ENCODE measurements at places on chromosomes 6 and 20.

DNA sequence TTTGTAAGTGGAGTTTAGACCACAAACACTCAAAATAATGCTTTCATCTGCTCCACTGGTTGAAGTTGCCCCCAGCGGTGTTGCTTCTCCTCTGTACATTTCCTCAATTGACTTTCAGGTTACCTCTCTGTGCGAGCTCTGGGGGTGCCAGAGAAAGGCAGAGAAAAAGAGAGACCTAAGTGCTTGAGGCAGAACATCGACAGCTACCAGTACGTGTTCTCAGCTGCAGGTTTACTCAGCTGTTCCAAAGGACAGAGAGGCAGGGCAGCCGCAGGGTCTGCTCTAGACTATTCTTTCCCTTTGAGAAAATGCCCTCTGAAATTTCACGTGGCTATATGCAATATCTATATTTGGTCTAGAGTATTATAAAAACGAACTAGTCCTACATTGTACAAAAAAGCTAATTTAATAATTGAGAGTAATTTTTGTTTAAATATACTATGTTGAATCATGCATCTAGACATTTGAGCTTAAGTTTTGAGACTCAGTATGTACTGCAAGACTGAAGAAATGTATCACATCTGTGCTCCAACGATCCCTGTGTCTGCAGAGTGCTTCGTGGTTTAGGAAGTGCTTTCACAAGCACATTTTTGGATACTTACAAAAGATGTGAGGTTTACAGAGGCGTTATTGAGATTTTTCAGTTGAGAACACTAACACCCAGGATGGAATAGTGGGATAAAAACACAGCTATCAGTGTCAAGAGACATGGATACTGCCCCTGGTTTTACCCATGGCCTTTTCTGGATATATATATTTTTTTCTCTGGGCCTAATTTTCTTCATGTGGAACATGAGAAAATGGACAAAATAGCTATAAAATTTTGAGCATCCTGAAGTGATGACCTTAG lies 453.6 kb upstream of the FLRT3 start:
- no peak for DNase-seq

- DNase-seq, result no peak
Measured at GRCh38 chr6:129641344-129641743, 68.6 kb downstream of the ARHGAP18 start.

DNA sequence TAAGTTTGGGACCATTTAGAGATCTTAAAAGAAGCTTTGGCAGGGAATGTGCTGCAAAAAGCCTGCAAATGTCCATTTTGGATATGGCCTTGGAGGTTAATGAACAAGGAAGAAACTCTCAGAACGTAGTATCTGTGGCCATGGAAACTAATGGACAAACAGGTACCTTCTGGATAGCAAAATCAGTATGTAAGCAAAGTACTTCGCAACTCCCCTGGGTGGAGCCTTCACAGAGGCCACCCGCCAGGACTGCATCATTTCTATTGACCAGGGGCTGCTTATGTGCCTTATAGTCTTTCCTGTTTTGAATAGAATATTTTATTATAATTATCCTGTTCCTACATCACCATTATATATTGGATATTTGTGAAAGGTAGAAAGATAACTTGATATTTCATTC lies 510.8 kb upstream of the SYNCRIP start:
- DNase-seq, result no peak

DNA sequence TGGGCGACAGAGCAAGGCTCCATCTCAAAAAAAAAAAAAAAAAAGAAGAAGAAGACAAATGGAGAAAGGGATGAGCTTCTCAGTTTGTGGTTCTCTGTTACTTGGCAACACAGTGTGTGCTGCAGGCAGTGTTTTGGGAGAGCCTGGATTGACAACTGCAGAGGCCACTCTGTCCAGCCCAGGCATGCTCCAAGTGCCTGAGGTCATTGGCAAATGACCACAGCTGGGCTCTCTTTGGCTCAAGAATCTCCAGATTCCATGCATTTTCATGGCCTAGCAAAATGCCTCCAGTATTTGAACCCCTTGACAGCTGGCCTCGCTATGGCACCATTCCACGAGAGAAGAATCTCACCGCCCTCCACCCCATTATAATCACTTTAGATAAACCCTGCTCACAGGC lies 126.2 kb downstream of the ANKRD60 start:
- no peak for DNase-seq

- DNase-seq, result no peak
Measured at GRCh38 chr20:17456279-17456678, 74.9 kb downstream of the BFSP1 start.
